ENCODE measurements at places on chromosomes 2 and 18.

DNA sequence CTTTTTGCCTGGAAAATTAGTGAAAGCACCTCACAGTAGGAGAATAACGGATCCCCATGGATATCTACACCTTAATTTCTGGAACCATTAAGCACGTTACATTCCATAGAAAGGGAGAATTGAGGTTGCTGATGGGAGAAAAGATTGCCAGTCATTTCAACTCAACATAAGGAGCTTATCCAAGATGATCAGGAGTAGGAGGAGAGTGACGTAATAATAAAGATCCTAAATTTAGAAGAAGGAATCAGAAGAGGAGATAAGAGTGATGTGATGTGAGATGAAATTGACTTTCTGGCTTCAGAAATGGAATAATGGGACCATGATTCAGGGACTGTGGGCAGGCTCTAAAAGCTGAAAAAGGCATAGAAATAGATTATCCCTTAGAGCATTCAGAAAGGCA is 1017.8 kb upstream of the CHAC2 start:
- DNase-seq = no peak

GRCh38 chr2:115427436-115427835 is 985.0 kb downstream of the DPP10 start:
- no peak for DNase-seq

GRCh38 chr2:179729966-179730365 is 131.4 kb downstream of the ZNF385B start:
- DNase-seq = no peak

DNA sequence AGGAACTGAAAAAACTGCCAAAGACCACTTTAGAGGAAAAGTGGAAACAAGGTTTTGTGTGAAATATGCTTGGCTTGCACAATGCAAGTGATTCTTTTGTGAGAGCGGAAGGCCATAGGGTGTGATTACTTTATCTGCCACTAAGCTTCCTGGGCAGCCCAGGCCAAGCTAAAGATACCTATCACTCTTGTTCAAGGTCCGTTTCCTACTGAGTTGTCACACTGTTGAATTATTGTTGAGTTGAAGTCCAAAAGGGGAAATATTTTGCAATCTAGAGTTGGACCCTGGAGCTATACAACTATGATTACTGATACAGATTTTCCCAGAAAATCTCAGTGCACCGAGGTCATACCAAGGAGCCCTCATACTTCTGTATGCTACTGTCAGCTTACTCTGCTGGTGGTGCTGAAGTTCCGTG is 72.7 kb upstream of the CTAGE1 start:
- DNase-seq = no peak

GRCh38 chr2:27727257-27727656 is 44.3 kb upstream of the MRPL33 start:
- DNase-seq = no peak
